ENCODE measurements at places on chromosomes 11 and 22. TPM values are rescaled to one million over a fixed set of nuclear protein-coding genes. Genes with fewer than 3 reads are reported as not detected.

- peak; percentile 31 for DNase-seq
Observed at GRCh38 chr11:129785383-129786111, 30.1 kb upstream of the TMEM45B start.

DNA sequence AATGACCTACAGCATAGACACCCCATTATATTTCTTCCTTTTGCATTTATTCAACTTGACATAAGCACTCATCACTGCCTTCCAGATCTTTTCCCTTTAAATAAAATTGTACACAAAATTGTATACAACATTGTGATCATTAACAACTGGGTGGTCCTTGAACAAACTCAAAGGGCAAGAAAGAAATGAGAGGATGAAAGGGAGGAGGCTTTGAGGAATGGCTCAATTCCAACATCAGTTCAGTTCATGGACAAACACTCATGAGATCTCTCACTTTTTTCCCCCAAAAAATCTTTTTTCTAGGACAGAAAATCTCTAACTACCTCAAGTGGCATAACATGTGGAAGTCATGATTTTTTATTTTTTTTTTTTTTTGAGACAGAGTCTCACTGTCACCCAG lies 113.7 kb downstream of the PLEKHA7 start:
- DNase-seq, result no peak

GRCh38 chr11:27635567-27636037 lies 64.7 kb downstream of the BDNF start:
- no peak for DNase-seq

DNA sequence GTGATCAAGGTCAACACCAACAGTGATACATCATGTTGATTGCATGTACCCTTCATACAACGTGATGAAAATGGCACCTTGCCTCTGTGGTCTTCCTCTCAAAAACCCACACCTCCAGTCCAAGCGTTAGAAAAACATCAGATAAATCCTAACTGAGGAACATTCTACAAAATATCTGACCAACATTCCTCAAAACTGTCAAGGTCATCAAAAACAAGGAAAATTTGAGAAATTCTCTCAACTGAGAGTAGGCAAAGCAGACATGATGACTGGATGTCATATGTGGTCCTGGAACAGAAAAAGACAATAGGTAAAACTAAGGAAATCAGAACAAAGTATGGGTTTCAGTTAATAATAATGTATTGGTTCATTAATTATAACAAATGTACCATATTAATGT lies 64.0 kb upstream of the POU2AF1 start:
- DNase-seq, result no peak

DNA sequence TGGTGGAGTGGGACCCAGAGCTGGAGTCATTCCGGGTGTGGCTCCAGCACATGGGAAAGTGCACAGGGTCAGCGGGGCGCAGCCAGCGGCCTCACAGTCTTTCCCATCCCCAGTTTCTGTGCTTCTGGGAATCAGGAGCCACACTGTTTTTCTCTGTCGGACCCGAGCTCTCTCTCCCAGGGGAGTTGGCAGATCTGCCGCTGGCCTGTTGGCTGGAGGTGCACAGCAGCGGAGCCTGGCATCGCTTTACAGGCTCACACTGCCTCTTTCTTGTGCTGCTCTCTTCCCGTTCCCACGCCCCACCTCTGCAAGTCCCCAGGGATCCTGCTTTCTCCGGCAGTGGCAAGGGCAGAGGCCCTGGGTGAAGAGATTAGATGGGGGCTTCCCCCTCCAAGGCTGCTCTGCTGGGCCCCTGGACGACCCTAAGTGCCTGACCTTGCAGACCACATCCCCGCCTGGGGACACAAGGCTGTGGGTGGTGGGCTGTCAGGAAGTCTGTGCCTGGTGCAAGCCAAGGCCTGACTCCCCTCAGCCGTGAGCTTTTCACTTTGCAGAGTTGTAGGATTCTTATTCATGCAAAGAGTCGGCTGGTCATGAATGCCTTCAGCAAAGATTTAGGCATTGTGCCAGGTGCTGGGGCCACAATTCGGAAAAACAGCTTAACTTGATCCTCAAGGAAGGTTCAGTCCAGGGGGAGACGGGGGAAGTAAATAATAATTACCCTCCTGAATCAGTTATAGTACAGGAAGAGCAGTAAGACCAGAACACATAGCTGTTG lies 116.3 kb downstream of the TIMP3 start:
- no peak for DNase-seq

GRCh38 chr11:34997952-34998528 lies 81.6 kb downstream of the PDHX start:
- peak; percentile 43 for DNase-seq

- DNase-seq, result peak; percentile 60
Observed at GRCh38 chr11:9861860-9862725, 198.2 kb downstream of the SWAP70 start.

DNA sequence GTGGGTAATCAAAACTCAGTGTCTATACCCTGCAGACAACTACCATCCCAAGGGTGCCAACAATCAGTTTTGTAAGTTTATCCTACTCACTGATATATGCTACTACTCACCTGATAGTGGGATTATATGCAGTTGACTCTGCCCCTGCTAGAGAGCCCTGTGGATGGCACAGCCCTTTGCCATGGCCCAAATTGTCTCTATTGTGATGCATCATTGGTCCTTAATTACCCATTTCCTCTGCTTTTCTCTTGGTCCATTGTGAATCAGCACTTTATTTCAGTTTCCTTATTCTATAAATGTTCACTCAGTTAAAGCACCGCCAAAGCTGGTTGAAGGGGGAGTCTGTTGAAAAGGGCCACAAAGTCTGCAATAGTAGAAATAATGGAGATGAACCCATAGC lies 42.3 kb downstream of the PLAAT5 start:
- no peak for DNase-seq

GRCh38 chr22:49373289-49373666 lies 454.4 kb downstream of the BRD1 start:
- DNase-seq, result no peak

DNA sequence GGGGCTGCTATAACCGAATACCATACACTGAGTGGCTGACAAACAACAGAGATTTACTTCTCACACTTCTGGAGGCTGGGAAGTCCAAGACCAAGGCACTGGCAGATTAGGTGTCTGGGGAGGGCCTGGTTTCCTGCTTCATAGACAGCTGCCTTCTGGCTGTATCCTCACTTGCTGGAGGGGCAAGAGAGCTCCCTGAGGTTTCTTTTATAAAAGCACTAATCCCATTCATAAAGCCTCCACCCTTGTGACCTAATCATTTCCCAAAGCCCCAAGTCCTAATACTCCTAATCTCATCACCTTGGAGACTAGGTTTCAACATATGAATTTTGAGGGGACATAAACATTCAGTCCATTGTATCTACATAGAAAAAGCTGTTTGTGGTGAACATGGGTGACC lies 131.8 kb downstream of the KIRREL3 start:
- DNase-seq, result no peak

GRCh38 chr11:60280412-60280811 lies at the start of gene MS4A4A:
Gene MS4A4A, plus strand, starts transcription at chr11:60280666. Its CDS starts 10 bp downstream, at chr11:60280676.
- DNase-seq, result no peak

GRCh38 chr11:130269326-130269943 lies 45.3 kb downstream of the ZBTB44 start:
- no peak for DNase-seq

DNA sequence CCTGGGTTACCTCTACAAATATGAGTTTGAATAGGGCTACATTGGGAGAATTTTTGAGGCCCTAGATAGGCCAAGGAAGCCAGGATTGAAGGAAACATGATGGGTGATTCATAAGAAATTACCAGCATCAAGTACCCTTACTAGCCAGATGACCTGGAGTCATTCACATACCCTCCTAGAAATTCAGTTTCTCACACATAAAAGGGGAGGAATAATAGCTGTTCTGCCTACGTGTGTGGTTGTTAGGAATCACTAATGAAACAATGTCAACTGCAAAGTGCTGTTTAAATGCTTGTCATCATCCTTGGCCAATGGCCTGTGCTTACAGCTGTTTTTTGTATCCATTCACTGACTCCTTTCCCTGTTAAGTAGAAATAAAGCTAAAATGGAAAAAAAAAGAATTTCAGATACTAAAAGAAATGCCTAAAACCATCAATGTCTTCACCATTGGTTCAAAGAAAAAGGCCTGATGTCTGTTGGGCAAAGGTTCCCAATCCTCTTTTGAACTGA lies 114.4 kb downstream of the NCAM1 start:
- DNase-seq, result no peak

DNA sequence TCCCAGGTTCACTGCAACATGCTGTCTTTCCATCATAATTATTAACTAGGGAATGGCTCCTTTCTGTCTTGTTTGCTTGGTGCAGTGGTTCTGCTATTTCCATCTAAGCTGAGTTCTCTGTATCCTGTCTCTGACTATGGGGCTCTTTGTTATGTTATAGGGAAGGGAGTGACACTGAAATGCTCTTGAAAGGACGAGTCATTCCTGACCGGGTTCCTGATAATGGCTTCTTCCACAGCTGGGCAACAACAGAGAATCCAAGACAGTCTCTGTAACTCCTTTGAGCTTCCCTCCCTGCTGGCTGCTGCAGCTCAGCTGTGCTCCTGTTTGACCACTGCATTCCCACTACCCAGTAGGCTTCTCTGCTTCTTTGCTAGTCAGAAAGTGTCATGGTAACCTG lies 24.1 kb downstream of the OR2AT4 start:
- DNase-seq, result no peak

- no peak for DNase-seq
Observed at GRCh38 chr22:48871176-48871840, 956.4 kb downstream of the BRD1 start.

DNA sequence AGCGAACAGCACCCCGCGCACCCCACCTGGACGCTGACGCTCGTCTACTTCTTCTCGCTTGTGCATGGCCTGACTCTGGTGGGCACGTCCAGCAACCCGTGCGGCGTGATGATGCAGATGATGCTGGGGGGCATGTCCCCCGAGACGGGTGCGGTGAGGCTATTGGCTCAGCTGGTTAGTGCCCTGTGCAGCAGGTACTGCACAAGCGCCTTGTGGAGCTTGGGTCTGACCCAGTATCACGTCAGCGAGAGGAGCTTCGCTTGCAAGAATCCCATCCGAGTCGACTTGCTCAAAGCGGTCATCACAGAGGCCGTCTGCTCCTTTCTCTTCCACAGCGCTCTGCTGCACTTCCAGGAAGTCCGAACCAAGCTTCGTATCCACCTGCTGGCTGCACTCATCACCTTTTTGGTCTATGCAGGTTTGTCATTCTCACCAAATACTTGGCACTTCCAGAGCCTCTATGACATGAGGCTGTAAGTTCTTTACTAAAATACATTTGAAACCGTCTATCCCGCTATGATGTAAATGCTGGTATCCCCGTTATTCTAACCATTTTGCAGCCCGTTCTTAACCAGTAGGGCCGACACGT lies 535 bp downstream of the AQP11 start:
- no peak for DNase-seq

- no peak for DNase-seq
Observed at GRCh38 chr11:132681971-132682370, 850.3 kb downstream of the OPCML start.

GRCh38 chr22:26847046-26847445 lies 189.7 kb downstream of the MIAT start:
- DNase-seq, result no peak

GRCh38 chr22:43731988-43732387 lies 80.1 kb downstream of the EFCAB6 start:
- no peak for DNase-seq

DNA sequence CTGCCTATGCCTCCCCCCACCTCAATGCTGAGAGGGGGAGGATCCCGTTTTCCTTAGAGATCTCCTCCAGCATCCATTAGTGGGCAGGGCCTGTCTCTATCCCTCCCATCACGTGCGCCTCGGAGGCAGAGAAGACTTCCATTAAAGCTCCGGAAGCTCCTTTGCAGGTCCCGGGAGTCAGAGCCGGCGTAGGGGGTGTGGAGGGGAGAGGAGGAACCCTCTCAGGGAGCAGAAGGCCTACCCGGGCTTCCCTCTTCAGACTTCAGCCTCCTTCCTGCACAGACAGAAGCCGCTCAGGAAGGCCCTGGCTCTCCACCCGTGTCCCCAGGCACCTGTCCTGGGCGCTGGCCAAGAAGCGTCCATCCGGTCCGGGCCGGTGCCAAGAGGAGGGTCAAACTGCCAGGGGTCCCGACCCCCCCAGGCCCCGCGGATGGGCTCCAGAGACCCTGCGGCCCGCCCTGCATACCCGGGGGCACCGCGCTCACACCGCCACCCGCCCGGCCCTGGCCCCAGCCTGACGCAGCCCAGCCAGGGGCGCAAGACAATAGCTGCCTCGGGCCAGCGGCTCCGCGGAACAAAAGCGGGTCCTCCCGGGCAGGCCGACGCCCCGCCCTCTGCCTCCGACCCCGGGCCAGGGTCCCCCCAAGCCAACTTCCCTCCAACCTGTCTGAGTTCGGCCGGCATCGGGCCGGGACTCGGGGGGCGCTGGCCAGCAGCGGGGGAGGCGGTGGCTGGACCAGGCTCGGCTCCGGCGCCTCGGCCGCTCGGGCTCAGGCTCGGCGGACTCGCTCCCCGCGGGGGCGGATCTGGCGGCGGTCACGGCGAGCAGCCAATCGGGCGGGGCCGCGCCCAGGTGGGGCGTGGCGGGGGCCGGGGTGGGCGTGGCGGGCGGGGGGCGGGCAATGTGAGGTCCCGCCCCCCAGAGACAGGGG lies 29.9 kb downstream of the ARVCF start:
- peak; percentile 72 for DNase-seq

PGR gene
- total RNA-seq, result 3.7 TPM

LRRC4C gene
- total RNA-seq, result not detected

ALDH3B2 gene
- 0.17 TPM for total RNA-seq

DRD4 gene
- 1.3 TPM for total RNA-seq

CHCHD10 gene
- 17.3 TPM for total RNA-seq

HTR3B gene
- total RNA-seq, result not detected

BUD13 gene
- 9.2 TPM for total RNA-seq

PTS gene
- total RNA-seq, result 66.4 TPM

DTX4 gene
- total RNA-seq, result 11.5 TPM

All from mammary epithelial cell (primary cell).